Stimulated activated CD4-positive, alpha-beta T cell treated with anti-CD3 and anti-CD28 coated beads, Interleukin-4, amount 100 ng/mL, for 4 hours (primary cell): ENCODE measurements at places on chromosomes 12 and 14.

DNA sequence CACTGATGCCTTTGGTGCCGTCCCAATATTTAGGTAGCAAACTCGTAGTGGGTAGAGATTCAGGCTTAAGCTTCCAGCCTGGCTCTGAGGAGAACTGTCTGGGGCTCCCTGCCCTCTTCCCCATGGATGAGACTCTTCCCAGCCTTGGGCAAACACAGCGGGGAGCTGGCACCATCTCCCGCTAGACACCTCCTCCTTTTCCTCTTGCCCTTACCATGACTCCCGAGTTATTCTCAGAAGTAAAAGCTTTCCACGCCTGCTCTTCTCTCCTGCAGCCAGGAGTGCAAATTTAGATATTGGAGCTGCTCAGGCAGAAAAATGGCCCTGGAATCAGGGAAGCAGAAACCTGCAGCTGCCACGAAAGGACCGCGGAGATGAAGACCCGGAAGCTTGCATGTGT lies 45.6 kb upstream of the RBM19 start:
- no peak for DNase-seq

- no peak for DNase-seq
Measured at GRCh38 chr12:9697619-9698018, 28.1 kb downstream of the CLEC2D start.

DNA sequence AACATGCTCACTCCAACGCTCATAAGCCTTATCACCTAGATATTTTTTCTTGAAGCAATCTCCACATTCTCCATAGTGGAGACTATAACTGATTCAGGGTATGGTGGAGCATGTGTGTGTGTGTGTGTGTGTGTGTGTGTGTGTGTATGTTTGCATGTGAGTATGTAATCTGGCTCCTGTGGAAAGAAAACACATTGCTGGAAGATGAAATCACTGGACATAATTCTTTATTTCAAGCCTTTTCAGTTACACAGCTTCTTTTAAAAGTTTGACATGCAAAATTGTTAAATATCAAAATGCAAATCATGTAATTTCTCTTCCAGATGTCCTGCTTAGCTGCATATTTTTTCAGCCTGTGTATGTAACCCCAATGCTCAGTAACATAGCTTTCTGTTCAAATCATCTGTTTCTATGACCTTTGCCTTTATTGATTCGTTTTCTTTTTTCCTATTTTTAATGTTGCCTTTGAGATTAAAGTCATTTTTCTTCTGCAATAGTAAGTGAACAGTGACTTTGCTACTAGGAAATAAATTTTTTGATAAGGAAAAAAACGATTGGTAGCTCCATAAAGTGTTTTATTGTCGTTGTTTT lies 80.5 kb upstream of the BTG1 start:
- no peak for DNase-seq

DNA sequence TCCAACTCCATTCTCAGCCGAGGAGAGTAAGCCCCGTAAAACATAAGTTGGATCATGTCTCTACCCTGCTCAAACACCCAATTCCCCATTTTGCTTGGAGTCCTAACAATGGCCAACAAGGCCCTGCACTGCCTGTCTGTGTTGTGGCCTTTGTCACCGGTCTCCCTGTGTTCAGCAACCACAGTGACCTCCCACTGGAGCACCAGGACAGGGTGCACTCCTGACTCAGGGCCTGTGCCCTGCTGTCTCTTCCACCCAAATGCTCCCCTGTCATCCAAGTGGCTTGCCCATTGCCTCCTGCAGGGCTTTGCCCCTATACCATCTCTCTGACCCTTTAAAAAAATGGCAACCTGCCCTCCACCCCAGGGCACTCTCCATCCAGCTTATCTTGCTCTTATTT lies 4.4 kb upstream of the KRT85 start:
- DNase-seq = no peak

GRCh38 chr14:88324930-88325329 lies 1.9 kb upstream of the KCNK10 start:
- DNase-seq = no peak
